Left ventricle myocardium inferior (tissue), 1 donor: ENCODE measurements at places on chromosomes 4 and X.

- no peak for DNase-seq
Observed at GRCh38 chr4:182286931-182287330, 43.7 kb downstream of the TENM3 start.

- no peak for DNase-seq
Observed at GRCh38 chr4:89119836-89120235, 8.5 kb downstream of the TIGD2 start.

DNA sequence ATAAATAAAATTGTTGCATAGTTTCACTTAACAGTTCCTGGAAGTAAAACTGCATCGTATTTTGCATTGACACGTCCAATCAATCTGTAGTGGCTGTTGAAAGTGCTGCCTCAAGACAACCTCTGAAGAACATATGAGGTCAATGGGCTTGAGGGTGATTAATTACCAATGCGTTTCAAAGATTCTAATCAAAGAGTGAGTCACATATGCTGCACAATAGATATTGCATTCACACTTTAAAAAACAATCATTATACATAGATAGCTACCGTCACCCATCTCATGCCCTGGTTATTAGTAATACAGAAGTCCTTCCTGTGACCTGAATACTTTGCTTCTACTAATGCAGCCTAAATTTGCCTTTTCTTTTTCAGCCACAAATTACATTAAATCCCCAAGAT lies 743.3 kb upstream of the SLIT2 start:
- no peak for DNase-seq

DNA sequence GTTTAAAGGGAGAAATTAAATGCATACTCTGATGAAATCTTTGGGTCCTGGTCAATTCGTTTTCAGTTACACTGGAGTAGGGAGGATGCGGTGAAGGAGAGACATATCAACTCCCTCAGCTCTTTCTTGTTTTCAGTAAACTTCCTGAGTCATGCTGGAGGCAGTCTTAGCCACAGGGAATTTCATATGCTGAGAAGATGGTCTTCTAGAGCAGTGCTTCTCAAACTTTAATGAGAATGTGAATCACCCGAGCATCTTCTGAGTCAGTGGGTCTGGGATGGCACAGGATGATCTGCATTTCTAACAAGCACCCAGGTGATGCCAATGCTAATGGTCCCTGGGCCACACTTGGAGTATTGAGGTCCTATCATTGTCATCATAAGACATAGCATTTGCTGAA lies 214.5 kb downstream of the KIT start:
- no peak for DNase-seq

GRCh38 chrX:49308604-49309269 lies 5.3 kb downstream of the GAGE10 start:
- DNase-seq = peak; percentile 17

DNA sequence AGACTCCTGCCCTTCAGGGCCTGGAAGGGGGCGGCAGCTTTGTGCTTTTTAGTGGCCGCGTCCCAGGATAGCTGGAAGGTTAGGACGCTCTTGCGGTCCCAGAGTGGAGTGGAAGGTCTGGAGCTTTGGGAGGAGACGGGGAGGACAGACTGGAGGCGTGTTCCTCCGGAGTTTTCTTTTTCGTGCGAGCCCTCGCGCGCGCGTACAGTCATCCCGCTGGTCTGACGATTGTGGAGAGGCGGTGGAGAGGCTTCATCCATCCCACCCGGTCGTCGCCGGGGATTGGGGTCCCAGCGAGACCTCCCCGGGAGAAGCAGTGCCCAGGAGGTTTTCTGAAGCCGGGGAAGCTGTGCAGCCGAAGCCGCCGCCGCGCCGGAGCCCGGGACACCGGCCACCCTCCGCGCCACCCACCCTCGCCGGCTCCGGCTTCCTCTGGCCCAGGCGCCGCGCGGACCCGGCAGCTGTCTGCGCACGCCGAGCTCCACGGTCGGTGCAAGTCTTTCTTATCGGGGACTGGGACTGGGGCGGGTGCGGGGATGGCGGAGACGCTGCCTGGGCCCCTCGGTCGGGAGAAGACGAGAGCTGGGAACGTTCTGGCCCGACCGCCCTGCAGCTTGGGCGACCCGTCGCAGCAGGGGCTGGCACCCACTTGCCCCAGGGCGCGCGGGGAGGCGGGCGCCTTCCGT lies at the start of gene EDNRA:
TSS of gene EDNRA (plus strand) at position 207 of the 686 bp plus-strand sequence. CDS start 4,585 bp downstream, outside the sequence.
- peak; percentile 30 for DNase-seq

- no peak for DNase-seq
Observed at GRCh38 chrX:26208012-26208411, 8.0 kb upstream of the MAGEB5 start.

- no peak for DNase-seq
Observed at GRCh38 chrX:13994536-13995080, 35.1 kb downstream of the GEMIN8 start.

- no peak for DNase-seq
Observed at GRCh38 chrX:6500719-6501118, 34.2 kb downstream of the VCX3A start.

DNA sequence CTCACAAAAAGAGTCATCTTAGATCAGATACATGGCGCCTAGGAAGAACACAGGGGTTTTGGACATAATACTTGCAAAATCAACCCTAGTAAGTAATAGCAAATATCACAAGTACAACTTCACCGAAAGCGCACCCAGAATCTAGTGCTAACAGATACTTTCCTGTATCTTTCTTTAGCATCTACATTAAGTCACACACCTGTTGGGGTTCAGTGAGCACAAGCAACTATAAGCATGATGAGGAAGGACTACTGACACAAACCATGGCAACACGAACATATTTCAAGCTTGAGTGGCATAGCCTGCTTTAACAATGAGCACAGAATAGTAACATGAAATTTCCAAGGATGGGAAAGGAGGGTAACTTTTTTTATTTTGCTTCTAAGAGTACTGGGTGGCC lies 116.1 kb downstream of the GPC3 start:
- no peak for DNase-seq

GRCh38 chr4:58935332-58935731 lies 1825.1 kb upstream of the IGFBP7 start:
- no peak for DNase-seq

DNA sequence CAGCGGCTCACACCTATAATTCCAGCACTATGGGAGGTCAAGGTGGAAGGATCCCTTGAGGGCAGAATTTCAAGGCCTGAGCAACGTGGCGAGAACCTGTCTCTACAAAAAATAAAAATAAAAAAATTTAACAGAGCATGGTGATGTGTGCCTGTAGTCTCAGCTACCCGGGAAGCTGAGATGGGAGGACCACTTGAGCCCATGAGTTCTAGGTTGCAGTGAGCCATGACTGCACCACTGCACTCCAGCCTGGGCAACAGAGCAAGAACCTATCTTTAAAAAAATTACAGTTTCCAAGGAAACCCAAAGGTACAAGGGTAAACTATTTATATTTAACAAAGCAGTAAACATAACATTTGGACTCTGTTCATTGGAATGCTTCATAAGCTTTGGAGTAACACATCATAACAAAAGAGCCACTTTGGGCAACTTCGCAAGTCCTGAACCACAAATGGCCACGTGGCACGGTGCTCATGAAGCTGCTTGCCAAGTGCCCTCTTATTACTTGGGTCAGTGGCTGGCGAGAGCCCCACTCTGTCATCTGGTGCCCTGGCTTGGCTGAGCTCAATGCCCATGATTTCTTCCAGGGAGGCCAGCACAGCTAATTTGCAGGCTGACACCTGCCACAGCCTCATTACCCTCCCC lies 165.6 kb downstream of the SH3KBP1 start:
- DNase-seq = peak; percentile 16

GRCh38 chr4:129342819-129343408 lies 247.0 kb downstream of the C4orf33 start:
- no peak for DNase-seq

GRCh38 chr4:67714248-67714583 lies 13.3 kb upstream of the UBA6 start:
- DNase-seq = no peak

- DNase-seq = peak; percentile 29
Observed at GRCh38 chr4:151324752-151325110, 674 bp downstream of the SH3D19 start.

DNA sequence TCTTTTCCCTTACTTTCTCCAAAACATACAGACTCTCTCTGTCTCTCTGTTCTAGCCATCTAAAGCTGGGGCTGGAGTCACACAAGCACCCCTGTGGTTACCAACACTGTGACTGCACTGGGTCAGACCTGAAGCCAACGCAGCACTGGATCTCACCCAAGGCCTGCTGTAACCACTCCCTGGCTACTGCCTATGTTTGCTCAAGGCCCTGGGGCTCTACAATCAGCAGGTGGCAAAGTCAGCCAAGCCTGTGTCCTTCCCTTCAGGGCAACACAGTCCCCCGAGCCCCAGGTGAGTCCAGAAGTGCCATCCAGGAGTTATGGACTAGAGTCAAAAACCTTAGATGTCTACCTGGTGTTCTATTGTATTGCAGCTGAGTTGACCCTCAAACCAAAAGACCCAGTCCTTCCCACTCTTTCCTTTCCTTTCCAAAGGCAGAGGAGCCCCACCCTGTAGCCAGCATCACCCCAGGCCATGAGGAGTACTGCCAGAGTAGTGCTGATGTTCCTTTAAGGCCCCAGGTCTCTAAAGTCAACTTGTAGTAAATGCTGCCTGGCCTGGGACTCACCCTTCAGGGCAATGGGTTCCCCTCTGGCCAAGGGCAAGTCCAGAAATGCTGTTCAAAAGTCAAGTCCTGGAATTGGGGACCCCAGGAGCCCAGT lies 58.8 kb upstream of the RAP2C start:
- DNase-seq = no peak

GRCh38 chr4:17497890-17498523 lies 13.9 kb downstream of the QDPR start:
- DNase-seq = no peak

- no peak for DNase-seq
Observed at GRCh38 chr4:155001251-155001650, 207.2 kb upstream of the NPY2R start.

DNA sequence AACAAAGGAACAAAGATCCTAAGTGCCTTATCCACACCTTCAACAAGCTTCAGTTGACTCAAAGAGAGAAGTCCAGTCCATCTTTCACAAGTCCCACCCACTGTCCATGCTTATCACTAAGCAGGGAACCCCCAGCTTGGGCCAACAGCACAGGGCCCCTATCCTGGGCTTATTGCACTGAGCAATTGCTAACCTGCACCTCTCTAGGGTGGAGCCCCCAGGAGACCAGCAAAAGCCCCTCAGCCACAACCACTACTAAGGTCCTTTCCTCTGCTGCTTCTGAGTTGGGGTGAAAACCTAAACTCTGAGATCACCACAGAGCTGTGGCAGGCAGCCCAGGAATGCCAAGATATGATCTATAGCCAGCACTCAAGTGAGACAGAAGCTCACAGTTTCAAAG lies 96.7 kb upstream of the PBDC1 start:
- no peak for DNase-seq

- DNase-seq = no peak
Observed at GRCh38 chr4:16090096-16090705, 6.4 kb upstream of the PROM1 start.

- no peak for DNase-seq
Observed at GRCh38 chr4:31294655-31295480, 574.7 kb downstream of the PCDH7 start.

- DNase-seq = no peak
Observed at GRCh38 chr4:137043184-137043583, 489.1 kb downstream of the PCDH18 start.

DNA sequence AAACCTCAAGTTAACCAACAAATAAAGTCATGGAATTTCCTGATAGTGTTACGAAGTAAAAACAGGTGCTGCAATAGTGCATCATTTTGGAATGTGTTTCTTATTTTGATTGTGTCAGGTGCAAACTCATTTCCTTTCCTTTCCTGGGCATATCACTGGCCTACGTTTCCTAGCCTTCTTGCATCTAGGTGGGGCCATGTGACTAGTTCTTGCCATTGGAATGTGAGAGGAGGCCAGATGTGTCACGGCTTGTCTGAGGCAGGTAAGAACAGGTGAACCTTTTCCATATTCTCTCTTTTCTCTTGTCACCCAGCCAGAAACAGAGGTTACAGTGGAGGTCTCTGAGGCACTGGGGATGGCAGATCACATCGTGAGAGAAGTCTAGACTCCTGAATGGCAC lies 868.0 kb downstream of the RPA4 start:
- DNase-seq = no peak

- no peak for DNase-seq
Observed at GRCh38 chr4:57013543-57014120, 34.9 kb downstream of the POLR2B start.

GRCh38 chr4:82425478-82425877 lies 4.8 kb downstream of the HNRNPDL start:
- DNase-seq = no peak

GRCh38 chrX:12595720-12596119 lies 195.5 kb upstream of the PRPS2 start:
- no peak for DNase-seq

DNA sequence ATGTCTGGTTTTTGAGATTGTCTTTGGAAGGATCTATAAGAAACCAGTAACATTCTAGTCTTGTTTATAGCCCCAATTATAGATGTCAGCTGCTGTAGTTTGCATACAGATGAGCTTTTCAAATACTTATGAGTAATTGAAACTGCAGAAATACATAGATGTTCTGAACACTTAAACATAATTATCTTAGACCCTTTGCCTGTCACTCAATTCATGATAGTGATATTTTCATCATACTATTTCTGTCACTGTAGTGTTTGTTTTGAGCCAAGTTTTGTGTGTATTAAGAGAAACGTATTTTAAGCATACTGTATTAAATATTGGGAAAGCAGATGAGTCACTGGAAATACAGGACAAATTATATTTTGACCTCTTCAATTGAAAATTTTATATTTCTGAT lies 69.8 kb upstream of the SMARCA5 start:
- DNase-seq = no peak

DNA sequence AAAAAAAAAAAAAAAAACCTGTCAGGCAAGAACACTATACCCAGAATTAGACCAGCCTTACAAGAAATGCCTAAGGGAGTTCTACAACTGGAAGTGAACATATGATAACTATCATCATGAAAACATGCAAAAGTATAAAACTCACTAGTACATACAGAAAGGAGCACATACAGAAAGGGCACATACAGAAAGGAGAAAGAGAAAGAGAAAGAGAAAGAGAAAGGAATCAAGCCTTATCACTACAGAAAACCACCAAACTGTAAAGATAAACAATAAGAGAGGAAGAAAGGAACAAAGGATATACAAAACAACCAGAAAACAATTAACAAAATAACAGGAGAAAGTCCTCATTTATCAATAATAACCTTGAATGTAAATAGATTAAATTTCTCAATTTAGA lies 50.4 kb downstream of the PHKA1 start:
- no peak for DNase-seq

DNA sequence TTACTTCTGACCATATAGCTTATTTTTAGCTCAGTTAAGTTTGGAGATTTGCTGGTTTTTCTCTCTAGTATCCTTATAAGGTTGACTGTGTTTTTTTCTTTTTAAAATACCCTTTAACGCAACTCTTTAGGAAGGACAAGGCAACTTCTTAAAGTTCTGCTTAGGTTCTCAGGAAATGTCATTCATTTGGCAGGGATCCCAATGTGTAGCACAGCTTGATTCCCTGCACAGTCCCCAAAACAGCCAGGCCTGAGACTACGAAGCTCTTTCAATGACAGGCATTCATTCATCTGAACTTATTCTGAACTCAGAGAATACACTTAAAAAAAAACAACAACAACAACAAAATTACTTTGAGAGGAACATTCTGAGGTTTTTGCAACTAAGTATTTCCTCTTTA lies 1765.8 kb downstream of the PCDH7 start:
- no peak for DNase-seq
